ENCODE measurements at places on chromosomes 4 and X.

DNA sequence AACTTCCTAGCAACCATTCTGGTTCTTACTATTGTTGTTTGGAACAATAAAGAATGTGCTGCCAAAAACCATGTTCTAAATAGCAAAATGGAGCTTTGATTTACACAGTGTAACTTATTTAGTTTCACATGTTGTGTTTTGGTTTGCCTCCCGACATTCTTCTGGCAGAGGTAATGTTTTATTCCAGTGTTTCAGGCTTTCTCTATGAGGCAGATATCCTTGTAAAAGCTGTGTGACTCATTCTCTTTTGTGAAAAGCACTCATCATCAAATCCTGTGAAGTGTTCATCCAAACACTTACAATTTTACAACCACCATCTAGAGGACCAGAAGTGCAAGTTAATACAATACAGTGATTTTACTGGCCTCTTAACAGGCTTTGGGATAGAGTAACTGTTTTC lies 219.0 kb upstream of the GIMD1 start:
- no peak for DNase-seq

- no peak for DNase-seq
These were observed 270.7 kb downstream of the FBXW7 start for GRCh38 chr4:152265149-152265621.

DNA sequence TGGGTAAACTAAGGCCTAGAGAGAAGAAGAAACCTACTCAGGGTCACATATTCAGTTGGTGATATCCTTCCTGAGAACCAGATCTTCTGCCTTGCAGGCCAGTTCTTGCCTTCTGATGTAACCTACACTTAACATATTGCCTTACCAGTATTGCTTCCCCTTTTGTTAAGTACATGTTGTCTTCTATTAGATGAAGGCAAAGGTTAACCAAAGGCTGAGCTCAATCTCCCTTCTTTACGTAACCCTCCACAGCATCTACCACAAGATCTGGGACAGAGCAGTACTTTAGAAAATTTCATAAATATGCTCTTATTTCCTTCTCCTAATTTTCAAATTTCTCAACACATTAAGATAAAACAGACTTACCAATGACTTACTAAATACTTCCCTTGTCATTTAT lies 474.4 kb downstream of the SH2D1A start:
- no peak for DNase-seq

- DNase-seq, result no peak
These were observed 139.9 kb downstream of the NDST3 start for GRCh38 chr4:118173956-118174725.

DNA sequence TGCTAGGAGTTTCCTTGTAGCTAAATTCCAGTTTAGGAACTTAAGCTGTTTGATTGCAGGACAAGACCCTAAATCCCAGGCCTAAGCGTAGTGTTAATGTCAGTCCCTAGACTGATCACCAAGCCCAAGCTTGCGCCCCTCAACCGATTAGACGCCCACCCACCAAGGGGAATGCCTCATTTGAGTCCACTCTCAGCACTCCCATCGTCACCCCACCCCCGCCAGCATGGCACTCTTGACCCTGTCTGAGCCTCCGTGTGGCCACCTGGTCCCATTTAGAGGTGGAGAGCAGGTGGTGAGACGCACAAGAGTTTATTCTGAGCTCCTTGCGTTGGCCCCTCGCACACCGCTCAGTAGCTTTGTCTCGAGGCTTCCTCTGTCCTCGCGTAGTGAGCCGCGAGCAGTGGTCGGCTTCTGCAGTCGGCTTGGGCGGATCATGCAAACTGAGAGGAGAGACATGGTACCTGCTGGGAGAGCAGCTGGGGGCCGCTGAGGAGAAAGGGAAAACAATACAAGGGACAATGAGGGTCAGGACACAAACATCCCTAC lies 48.5 kb upstream of the ZNF157 start:
- no peak for DNase-seq

DNA sequence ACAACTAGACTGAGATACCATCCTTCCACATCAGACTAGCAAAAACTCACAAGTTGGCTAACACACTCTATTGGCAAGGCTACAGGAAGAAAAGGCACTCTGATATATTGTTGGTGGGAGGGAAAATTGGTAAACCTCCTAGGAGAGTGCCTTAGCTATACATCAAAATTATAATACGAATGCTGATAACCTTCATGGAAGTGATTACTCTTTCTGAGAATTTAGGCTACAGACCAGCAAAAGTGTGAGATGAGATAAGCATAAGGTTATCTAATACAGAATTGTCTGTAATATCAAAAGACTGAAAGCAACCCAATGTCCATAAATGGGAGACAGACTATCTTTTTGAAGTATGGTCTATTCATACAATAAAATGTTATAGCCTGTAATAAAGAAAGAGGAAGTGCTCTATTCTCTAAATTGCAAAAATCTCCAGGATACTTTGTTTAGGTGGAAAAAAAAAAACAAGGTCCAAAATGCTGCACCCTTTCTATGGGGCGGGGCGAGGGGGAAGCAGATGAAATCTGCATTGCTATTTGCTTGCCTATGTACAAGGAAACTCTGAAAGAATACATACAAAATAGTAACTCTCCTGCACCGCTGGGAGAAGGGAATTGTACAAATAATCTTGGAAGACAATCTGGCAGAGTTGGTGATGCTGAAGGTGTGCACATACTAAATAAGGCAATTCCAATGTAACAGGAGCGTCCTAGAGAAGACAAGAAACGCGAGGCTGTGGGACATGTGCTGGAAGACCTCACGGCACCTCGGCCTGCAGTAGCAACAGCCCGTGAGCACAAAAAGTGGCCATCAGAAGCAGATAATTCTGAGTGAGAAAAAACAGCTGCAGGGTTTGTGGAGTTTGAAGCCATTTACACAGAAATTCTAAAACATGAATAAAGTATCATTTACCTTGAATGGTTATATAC lies 109.7 kb downstream of the AFAP1 start:
- no peak for DNase-seq

DNA sequence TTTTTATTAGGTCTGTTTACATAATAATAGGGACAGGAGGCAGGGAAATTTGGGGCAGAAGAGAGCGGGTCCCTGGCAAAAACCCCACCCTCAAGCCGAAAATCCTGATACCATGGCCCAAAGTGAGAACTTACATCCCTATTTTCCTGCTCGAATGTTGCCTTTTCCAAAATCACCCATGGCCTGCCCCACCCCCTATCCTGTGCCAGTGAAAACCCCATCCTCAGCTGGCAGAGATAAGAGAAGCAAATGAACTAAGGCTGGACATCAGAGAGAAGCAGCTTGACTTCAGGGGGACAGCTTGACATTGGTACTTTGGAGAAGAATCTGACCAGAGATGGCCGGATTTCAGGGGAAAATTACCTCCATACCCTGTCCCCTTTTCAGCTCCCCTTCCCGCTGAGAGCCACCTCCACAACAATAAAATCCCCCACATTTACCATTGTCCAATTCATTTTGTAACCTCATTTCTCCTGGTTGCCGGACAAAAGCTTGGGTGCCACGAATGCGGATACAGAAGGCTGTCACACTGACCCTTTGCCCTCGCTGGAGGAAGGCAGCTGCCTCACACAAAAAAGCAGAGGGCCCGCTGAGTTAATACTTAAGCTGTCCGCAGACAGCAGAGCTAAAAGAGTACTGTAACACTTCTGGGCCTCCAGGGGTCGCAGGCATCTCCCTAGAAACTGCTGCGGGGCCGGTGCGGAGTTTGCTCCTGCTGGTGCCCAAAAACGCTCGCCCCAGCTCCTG lies 196.2 kb downstream of the SNCA start:
- no peak for DNase-seq

- no peak for DNase-seq
These were observed 17.4 kb downstream of the TMEM192 start for GRCh38 chr4:165095291-165095690.

DNA sequence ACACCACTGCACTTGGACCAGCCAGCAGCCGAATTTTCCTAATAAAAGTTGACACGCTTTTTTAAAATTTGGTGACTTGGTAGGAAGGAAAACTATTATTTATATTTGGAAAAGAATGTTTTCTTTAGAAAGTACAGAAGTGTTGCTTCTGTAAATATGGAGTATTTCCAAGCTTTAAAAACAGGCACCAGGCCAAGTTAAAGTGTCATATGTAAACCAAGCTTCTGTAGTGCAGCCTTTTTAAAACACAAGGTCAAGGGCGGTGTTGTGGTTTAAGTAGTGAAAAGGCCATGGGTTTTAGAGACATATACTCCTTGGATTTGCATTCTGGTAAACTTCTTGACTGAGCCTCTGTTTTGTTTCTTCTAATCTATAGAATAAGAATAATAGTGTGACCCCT lies 62.7 kb downstream of the TRIM2 start:
- DNase-seq, result no peak

DNA sequence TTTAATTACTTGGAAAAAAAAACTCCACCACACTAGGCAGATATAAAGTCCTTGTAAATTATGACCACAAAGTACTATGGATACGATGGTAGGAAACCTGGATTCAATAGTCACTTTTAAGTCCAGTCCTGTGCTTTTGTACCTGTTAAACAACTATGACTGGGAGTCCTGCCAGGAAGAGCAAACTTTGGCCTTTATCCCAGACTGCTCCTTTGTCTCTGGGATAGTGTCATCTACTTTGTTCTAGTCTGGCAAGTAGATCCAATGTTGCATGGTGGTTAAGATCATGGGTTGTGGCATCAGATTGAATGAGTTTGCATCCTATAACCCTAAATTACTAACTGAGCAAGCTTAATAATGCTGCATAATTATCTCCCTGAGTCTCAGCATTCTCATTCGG lies 175.3 kb upstream of the FGF13 start:
- no peak for DNase-seq

- no peak for DNase-seq
These were observed 260.9 kb upstream of the RPS6KA3 start for GRCh38 chrX:20527558-20528011.

DNA sequence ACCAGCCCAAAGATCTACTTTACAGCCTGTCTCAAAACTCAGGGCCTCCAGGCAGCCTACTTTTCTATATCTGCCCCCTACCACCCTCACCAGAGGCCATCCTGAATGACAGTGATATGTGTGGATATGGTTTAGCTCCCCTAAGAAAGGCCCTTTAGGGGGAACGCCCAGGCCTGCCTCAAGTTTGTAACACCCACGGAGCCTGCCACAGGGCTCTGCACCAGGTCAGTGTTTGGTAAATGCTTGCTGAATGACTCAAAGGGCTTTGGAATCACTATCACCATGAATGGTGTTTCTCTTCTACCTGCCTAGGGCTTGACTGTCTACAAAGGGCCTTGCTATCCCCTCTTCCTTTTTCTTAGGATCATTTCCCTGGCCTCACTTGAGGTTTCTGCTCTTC lies 11.3 kb upstream of the LONRF3 start:
- no peak for DNase-seq

DNA sequence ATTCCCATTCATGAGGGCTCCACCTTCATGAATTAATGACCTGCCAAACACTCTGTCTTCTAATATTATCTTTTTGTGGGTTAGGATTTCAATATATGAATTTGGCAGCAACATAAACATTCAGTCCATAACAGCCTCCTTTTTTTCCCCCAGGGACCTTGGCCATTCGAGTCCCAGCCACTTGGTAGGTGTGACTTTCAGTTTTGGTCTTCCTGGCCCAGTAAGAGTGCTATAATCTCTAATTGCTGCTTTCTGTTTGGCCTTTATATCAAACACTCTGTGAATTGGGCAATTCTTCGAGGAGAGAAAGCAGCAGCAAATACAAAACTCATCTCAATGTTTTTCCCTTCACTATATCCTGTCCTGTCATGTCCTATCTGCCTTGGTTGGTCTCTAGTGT lies 12.4 kb upstream of the RADX start:
- DNase-seq, result no peak

DNA sequence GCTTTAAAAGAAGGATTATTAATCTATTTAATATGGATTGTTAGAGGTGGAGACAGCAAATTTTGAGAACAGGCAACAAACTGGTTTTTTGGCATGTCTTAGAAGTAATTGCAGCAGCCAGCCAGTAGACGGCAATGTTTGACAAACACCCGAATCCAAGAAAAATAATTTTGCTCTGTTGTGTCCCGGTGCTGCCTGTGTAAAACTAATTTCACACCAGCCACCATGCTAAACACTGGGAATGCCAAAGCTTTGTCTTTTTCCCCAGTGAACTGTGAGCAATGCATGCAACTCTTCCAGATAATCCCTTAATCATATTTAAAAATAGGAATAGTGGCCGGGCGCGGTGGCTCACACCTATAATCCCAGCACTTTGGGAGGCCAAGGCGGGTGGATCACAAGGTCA lies 25.9 kb downstream of the SMIM31 start:
- DNase-seq, result no peak

- no peak for DNase-seq
These were observed 199.6 kb downstream of the VEGFC start for GRCh38 chr4:176592976-176593670.

GRCh38 chr4:139734201-139734874 lies 68.7 kb downstream of the MGST2 start:
- DNase-seq, result no peak

- no peak for DNase-seq
These were observed 25.5 kb upstream of the LRCH2 start for GRCh38 chrX:115259238-115259875.

DNA sequence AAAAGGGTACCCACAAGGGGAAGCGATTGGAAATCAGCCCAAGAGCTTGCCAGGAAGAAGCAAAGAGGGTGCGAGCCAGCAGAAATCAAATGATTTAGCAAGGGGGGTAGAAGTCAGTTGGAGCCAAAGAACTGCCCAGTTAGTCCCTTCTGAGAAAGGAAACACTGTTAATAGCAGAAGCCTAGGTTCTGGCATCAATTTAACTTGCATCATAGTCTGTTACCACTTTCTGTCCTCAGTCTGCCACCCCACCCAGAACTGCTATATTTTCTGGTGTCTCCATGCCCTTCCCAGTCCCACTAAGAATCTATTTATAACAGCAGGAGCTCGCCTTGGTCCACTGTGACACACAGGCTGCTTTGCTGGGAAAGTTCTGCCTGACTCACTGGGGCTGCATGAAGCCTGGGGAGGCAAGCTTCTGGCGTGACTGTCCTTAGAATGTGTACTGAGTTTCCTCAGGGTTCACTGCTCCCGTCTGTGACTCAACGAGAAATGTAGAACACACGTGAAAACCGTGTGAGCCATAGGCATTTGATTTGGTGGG lies 157.8 kb upstream of the TTC29 start:
- DNase-seq, result peak; percentile 75

GRCh38 chr4:184350213-184350817 lies 124.0 kb downstream of the IRF2 start:
- DNase-seq, result no peak

GRCh38 chrX:67726018-67726417 lies 182.2 kb downstream of the AR start:
- no peak for DNase-seq
